NCI-H1694 (cell line): ENCODE measurements at places on chromosomes 16 and 17.

- no peak for DNase-seq
These were observed 3.4 kb downstream of the PPP1R9B start for GRCh38 chr17:50146927-50147665.

DNA sequence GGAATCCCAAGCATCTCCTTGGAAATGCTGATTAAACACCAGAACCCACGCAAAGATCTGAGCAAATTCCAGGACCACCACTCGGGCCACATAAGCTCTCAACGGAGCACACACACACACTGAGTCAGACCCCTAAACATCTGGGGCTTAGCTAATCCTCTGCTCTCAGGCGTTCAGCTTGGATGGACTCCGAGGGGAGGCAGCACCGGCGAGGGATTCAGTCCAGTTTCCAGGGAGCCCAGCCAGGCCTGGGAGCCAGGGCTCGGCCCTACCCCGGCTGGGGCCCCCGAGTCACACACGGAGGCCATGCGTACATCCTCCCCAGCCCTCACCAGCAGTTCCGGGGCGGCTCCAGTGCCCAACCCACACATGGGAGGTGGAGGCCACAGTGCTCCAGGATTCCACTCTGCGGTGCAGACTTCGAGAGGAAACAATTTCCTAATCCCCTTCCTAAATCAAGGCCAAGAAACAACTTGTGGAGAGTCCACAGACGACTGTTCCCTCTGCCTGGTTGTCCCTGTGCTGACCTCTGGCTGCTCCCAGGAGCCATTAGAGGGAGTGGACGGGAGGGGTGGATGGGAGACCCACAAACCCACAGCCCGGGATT is 70.5 kb downstream of the GAS7 start:
- DNase-seq = no peak

GRCh38 chr16:23907457-23907902 is 71.7 kb downstream of the PRKCB start:
- no peak for DNase-seq

GRCh38 chr17:39110435-39111136 is 40.9 kb downstream of the PLXDC1 start:
- no peak for DNase-seq

DNA sequence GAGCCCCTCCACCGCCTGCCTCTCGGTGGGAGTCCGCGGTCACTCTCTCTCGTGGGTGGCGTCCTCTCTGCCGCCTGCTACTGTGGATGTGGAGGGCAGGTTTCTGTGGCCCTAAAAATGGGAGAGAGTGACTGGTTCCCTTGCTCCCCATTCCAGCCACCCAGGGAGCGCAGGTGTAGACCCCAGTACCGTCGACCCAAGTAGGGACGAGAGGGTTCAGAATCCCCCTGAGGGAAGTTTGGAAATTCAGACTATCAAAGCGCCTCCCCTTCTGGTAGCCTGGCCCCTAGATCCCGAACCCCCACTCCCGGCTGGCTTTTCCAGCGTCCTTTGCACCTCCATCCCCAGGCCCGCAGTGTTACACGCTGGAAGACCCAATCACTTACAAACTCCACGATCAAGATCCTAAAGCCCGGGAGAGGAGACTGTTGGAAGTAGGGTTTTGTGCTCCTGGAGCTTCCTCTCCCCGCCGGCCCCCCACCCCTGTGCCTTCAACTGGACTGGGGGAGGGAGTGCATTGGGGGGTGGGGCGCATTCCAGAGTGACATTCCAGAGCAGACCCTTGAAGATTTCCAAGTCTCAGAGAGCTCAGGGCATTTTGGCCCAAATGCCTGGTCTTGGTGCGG is 991 bp downstream of the GPRC5C start:
- DNase-seq = no peak

GRCh38 chr17:38724337-38724988 is 5.7 kb upstream of the CISD3 start:
- DNase-seq = peak; percentile 89

DNA sequence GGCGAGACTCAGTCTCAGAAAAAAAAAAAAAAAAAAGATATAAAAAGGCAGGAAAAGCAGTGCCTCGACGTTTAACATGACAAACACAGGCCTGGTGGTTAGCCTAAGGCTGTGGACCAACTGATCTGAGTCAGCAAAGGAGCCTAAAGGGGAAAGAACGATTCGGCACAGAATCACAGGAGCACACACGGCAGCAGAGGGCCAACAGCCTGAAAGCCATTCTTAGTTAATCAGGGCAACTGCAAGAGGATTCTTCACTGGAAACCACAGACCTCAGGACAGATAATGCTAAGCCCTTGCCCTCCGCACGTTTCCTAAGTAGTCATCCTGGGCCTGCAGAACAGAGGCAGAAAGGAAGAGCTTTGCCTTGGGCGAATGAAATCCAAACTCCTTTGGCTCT is 14.7 kb downstream of the TMEM11 start:
- DNase-seq = no peak

DNA sequence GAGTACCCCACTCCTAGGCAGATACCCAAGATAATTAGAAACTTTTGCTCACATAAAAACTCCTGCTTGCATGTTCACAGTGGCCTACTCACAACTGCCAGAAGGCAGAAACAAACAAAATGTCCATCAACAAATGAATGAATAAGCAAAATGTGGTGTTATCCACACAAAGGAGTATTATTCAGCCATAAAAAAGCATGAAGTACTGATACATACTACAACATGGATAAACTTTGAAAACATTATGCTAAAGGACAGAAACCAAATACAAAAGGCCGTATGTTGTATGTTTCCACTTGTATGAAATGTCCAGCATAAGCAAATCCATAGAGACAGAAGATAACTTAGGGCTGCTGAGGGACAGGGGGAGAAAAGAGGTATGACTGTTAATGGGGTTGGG is 1.9 kb downstream of the HSDL1 start:
- no peak for DNase-seq

DNA sequence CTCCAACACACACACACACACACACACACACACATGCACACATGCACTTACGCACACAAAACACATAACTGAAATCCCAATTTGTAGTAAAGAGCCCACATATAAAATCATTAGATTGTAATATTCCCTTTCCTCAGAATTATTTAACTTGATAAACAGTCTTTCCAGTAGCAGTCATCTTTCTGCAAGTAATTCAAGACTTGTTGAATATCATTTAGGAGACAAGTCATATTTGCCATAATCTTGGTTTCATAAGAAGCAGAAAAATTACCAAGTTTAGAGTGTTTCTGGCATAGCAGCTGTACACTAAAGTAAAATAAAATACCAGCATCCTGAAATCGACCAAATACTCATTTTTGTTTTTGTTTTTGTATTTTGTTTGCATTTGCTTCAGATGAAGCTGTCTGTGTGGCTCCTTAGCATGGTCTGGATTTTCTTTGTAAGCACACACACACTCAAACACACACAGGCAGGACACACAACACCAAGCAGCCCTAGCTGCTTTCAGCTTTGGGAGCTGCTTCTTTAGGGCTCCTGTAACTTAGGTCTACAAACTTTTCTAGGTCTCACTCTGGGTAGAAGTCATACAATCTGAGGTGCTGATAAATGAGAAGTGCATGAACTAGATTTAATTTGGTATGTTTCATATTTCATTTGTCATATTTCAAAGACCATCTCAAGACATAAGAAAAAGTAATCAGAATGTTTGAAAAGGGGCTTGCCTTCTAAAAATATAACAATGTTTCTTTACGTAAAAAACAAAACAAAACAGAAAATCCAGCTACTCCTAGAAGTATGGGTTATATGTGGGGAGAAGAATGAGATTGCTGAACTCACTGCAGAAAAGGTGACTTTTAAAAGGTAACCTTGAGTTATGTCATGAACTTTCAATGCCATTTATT is 3.0 kb downstream of the SALL1 start:
- DNase-seq = no peak

GRCh38 chr17:48037036-48037837 is at the start of gene COPZ2:
COPZ2 (minus strand) TSS chr17:48037797; CDS start chr17:48037777, 20 bp downstream.
- no peak for DNase-seq

DNA sequence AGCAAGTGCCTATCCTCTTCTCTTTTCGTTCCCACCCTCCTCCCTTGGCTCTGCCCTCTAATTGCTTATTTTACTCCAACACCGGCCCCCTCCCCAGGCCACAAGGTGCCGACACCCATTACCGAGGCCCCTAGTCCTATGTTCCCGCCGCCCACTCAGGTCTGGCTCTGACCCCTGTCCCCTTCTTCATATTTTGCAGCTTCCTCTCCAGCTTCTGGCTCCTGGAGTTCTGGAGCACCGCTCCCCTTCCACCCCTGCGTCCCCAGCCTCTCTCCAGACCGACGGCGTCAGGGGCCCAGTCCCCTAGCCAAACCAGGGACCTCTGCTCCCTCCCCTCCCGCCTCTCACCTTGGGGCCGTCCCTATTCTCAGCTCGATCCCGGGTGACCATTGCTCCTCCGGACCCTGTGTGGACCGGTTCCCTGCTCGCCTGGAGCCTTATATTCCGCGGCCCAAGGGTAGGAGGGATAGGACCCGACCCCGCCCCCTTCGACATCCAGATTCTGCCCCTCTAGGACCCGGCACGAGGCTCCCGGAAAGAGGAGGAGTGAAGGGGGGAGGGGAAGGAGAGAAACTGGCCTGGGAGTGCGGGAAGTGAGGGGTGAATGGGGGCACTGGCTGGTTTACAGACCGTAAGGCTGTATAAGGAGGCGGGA is at the start of gene HES7:
TSS of gene HES7 (minus strand) at position 412 of the 655 bp plus-strand sequence. CDS start at position 390, 22 bp downstream.
- no peak for DNase-seq
